Fibroblast of gingiva (primary cell): ENCODE measurements at places on chromosomes 11 and 22.

DNA sequence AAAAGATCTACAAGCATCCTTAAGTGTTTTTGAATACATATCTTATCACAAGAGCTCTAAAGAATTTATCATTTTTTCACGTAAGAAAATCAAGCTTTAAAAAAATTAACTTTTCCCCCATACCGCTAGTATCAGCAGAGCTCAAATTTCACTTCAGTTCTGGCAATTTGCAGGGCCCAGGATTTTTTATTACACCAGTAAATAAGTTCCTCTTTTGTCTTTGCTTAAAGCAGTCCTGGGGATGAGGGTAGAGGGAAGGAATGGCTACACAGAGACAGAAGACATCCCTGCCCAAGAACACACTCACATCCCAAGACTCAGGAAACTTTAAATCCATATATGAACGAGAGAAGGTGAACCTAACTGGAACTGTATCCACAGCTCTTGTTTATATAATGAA, 22.6 kb upstream of the SORL1 start:
- DNase-seq: no peak

- no peak for DNase-seq
These were observed 123.3 kb downstream of the FCHSD2 start for GRCh38 chr11:73018856-73019255.

DNA sequence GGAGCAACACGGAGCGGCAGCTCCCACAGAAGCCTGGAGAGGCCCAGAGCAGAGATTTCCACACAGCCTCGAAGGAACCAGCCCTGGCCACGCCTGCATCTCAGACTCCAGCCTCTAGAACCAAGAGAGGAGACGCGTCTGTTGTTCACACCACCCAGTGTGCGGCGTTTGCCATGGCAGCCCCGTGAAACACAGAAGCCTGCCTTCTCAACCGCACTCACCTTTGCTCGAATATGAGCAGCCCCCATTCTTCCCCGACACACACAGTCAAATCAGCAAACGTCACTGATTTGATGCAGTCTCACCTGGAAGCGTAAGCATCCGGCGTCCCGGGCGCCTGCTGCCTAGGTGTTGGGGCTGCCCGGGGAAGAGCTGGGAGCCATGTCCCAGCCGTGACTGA, 14.2 kb upstream of the TALDO1 start:
- no peak for DNase-seq

DNA sequence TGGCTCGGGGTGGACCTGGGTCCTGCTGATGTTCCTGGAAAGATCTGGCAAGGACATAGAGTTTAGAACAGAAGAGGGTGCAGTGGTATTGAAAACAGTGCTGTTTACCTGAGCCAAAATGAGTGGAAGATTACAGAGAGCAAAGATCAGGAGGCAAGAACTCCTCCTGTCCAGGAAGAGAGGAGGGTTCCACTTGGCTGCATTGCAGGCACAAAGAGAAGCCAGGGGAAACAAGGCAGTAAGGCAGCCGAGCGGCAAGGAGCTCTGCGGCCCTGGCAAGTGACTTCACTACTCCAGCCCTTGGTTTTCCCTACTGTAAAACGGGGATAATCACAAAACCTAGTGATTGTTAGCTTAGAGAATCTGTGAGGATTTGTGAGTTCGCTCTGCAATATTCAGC, 3.7 kb upstream of the PACSIN2 start:
- DNase-seq: no peak

- no peak for DNase-seq
These were observed 5.5 kb upstream of the NFAM1 start for GRCh38 chr22:42437488-42438292.

DNA sequence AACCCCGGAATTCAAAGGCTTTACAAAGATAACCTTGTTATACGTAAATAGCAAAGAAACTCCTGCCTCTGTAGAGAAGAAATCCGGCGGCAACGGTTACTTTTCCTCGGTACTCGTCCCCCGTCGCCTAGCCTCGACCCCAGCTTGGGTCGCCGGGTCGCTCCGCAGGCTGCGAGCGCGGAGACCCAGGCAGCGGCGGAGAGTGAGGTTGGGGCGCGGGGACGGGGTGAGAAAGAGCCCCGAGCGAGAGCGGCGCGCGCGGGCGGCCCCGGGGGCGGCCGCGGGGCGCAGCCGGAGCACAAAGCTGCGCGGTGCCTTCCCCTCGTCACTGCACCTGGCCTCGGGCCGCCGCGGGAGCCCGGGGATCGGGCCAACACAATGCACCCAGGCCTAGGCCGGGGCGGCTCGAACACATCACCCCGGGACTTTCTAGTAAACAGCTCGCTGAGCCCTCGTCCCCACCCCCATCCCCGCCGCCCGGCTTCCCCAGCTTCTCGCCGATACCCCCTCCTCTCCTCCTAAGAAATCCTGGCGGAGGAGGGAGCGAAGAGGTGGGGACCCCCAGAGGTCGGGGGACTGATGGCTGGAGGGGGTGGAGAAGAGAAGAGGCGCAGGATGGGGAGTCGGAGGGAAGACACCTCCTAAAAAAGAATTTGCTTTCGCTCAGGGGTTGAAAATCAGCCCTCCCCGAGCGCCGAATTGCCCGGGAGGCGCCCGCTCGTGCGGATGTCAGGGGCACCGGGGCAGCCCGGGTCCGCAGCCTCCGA, 845 bp downstream of the MPPED2 start:
- DNase-seq: no peak

- DNase-seq: no peak
These were observed 7.1 kb downstream of the CD44 start for GRCh38 chr11:35146074-35146521.

- peak; percentile 86 for DNase-seq
These were observed 7.2 kb upstream of the NIPSNAP1 start for GRCh38 chr22:29587938-29588699.

DNA sequence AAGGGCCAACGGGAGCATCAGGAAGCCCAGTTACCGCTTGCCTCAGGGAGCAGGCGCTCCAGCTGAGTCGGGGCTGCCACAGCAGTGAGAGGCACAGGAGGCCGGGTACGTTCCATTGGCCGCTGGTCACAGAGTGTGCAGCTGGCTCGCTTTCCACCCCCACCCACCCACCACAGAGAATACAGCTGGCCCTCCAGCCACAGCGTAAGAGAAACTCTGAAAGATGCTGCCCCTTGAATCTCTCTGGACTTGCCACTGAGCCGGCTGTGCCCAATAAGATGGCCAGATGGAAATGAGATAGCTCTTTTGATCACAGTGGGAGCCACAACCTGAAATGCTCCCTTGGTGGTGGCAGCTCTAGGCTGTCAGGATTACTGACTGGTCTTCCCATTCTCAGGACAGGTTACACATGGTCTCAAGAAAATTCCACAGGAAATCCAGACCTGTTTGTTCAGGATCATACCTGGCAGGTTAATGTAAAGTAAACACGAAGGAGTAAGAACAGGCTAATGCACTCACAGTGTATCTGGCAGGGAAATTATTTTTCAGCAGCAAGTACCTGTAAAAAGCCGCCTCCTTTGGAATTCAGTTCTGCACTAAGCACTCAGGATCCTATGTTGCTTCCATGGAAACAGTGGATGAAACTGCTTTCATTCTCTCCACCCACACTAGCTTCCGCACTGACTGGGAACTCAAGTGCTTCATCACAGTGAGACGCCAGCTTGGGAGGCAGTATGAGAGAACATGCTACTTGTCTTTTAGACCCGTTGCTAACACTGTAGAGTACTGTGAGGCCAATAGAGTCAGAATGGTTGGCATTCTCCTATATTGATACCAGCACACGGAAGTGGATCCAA, 16.5 kb downstream of the SIAE start:
- DNase-seq: no peak

DNA sequence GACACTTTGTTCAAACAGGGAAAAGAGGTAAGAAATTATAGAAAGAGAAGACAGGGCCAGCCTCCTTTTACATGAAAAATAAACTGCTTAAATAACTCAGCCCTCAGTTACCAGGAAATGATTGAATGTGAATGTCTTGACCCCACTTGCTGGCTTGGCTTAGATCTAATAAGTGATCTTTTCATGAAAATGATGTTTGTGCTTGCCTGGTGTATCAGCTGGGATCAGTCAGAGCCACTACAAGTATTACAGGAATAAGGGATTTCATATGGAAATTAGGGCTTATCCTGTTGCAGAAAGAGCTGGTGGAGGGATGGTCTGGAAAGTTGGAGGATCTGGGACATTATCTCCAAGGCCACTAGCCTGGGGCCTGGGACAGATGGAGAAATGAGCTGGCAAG, 51.8 kb downstream of the COMMD9 start:
- DNase-seq: no peak

GRCh38 chr22:47290706-47291430, 528.4 kb downstream of the TBC1D22A start:
- DNase-seq: no peak

DNA sequence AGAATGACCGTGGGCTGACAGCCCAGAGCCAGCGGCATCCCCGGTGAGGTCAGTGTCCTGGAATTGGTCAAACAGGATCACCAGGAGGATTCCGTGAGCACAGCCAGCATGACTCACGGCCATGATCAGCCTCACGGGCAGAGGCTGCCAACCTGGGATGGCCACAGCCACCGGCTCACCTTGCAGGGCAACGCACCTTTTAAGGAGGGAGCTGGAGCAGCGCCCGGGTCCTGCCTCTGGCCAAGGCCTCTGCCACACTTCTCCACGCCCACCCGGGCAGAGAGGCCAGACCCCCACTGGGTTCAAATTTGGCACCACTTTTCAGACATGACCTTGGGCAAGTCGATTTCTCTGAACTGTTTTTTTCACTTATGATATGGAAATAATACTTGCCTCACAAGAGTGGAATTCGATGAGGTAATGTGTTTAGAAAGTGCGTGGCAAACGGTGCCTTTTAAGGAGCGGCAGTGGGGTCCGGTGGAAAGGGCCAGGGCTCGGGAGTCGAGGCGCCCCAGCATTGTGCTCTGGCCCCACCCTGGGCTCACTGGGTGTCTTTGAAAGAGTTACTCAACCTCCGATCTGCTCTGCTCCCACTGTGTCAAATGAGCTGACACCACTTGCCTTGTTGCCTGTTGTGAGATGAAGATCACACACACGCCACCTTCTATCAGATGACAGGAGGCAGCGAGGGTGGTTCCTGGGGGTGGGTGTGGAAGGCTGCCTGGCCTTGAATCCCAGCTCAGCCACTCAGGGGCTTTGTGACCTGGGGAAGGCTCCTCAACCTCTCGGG, 16.0 kb downstream of the TXN2 start:
- DNase-seq: peak; percentile 63

GRCh38 chr11:73333640-73334383, 25.7 kb downstream of the ARHGEF17 start:
- DNase-seq: no peak

DNA sequence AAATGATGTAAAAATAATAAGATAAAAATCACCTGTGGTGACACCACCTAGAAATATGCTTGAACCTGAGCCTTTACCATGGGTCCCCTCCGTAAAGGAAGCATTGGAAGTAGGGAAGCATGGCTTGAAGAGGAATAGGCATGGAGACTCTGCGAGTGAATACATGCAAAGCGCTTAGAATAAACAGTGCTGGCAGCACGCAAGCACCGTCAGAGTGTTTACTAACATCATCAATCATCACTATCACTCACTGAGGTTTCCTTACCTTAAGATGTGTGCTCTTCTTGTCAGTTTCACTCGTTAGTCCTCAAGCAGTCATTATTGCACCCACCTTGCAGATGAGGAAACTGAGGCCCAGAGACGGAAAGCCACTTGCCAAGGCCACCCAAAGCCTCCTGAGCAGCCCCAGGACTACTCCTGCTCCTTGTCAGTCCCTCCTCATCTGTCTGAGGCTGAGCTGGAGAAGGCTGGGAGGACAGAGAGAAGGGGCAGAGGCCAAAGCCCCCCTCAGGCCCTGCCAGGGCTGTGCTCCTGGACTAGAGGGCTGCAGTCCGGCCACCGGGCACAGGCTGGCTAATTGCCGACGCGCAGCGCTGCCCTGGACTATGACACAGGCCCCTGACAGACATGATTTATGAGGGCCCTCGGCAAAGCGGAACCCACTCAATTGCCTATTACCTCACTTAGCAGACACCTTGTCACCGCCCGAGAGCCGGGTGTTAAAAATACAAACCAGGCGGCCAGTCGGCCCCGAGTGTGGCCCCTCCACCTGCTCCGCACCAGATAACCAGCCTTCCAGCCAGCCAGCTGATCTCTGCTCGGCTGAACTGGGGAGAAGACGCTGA, 168.9 kb downstream of the MN1 start:
- DNase-seq: no peak

DNA sequence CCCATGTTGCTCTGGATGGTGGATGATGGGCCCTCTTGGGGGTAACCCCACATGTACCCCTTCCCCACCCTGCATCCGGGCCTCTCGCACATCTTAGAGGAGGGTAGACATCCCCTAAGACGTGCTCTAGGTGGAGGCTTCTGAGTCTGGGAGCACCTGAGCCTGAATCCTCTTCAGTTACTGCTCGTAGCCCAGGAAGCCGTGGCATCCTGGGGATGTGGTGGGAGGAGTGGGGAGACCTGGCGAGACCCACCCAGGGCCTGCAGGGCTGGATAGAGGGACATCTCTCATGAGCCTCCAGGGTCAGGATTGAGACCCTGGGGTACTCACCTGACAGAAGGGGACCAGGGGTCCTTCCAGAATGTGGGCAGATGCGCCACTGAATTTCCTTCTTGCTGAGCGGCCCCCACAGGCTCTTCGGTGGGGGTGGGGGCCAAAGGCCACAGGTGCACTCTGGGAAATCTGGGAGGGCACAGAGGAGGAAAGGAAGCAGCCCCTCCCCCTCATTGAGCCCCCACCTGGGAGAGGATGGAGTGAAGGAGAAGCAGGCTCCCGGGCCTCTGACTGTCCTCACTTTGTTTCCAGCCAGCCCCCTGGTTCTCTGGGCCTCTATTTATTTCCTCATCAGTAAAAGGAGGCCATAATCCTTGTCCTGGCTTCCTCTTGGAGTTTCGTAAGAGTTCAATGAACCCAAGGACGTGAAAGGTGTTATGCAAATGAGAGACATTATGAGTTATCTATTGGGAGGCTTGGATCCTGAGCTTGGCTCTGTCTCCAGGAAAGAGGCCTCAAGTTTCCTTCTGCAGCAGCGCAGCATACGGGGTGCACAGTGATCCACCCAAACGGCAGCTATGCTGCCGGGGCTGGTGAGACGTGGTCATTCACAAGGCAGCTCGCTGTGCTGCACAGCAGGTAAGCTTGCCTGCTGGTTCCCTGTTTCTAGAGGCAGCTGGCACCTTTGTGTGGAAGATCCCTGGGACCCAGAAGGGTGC, 31.2 kb downstream of the KCNJ4 start:
- no peak for DNase-seq

- peak; percentile 10 for DNase-seq
These were observed 766 bp downstream of the APOL2 start for GRCh38 chr22:36238373-36239149.

GRCh38 chr22:32413719-32414118, 1.7 kb upstream of the RTCB start:
- no peak for DNase-seq

DNA sequence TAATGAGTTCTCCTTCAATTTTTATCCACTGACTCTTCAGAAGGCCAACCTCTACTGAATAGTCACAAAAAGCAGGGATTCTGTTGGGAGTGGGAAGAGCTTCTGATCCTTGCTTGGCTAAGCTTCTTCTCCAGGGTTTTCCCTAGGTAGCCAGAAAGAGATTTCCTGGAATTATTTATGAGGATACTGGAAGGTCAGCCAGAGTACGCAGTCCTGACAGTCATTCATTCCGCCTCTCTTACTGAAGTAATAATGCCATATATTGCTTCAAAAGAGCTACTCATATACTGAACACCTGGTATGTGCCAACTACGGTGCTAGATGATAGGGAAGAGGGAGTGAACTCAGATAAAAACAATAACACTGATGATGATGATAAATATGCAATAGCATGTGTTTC, 116.1 kb downstream of the CCDC34 start:
- no peak for DNase-seq
